ENCODE measurements at places on chromosomes 12 and 14. TPM values are rescaled to one million over a fixed set of nuclear protein-coding genes. Genes with fewer than 3 reads are reported as not detected.

DNA sequence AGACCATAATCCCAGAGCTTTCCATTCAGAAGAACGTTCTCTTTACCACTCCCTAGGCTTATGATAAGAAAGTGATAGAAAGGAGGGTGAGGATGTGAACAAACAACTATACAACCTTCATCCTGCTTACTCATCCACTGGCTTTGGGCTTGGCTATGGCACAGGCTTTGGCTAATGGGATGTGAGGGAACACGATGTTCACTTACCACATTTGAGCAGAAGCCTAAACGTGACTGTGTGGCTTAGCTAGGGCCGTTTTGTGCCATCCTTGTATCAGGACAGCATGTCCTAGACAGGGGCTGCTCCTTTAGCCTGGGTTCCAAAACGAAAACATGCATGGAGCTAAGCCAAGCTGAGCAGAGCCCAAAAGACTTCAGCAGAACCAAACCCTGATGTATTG is 118.6 kb upstream of the CCDC175 start:
- no peak for DNase-seq

DNA sequence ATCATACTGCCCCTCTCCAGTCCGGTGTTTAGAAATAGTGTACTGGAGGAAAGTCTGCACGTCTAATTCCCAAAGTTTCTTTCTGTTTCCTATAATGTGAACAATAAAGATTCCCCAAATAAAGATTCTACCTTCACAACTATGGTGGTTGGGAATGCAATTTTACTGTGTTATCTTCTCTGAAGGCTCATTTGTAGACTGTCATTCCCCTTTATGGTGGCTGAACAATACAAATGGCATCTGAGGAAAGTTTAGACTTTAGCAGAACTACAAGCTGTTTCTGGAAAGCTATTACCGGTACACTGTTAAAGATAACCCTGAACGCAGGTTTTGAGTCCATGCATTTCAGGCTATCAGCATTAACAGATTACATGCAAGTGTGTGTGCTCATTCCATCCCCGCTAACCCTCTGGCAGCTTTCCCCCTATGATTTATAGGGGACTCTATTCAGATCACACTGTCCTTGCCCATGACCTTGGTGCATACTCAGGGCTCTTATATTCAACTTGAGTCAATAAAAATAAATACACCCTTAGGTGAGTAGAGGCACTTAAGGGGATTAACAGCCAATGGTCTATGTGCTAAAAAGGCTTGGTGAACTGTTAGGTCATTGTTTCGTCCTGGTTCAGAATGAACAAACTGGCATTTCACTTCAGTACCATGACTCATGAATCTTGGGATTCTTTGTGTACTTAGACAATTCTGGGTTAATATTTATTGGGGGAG is 60.7 kb upstream of the PYGL start:
- no peak for DNase-seq

GRCh38 chr12:117143008-117143532 is 43.9 kb upstream of the TESC start:
- peak; percentile 72 for DNase-seq

DNA sequence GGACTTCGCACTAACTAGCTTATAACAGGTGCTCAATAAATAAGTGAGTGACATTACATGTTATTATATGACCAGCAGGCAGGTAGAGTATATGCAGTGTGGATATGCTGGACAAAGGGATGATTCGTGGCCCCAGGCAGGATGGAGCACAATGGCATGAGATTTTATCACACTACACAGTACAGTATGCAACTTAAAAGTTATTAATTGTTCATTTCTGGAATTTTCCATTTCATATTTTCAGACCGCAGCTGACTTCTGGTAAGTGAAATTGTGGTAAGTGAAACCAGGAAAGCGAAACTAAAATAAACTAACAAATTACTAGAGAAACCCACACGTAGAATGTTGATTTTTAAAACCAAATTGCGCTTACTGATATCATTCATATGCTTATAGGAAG is 3.3 kb downstream of the PARP11 start:
- no peak for DNase-seq

DNA sequence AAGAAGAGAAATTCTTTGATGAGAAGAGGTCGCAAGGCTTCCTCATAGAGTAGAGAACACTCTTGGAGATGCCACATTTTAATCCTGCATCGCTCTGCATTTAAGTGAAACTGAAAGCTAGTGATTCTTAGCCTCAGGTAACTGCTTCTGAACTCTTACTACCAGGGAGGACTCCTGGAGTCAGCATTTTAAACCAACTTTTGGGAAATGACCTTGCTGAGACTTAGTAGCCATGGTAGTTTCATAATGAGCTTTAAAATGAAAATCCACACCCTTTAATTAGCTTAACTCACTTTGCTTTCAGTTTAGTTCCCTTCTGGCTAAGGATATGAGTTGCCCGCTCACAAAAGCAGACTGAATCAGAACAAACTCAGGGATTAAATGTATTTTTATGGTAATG is 80.3 kb downstream of the SYNE2 start:
- DNase-seq = no peak

DNA sequence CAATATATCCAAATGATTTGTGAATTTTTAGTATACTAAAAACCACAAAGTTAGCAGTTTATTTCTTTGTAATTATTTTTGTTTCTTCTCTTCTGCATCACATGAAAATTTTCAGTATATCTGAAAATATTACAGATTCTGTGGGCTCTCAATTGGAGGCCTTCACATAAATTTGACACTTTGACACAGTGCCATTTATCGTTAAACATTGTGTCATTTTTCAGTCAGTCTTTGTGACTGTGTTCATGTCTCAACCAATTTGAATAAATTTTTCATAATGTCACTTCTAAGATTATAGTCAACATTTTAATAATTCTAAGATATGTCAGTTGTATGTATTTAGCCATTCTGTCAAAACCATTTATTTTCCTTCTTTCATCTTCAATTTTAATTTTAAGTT is 1303.0 kb downstream of the LRFN5 start:
- DNase-seq = no peak

DNA sequence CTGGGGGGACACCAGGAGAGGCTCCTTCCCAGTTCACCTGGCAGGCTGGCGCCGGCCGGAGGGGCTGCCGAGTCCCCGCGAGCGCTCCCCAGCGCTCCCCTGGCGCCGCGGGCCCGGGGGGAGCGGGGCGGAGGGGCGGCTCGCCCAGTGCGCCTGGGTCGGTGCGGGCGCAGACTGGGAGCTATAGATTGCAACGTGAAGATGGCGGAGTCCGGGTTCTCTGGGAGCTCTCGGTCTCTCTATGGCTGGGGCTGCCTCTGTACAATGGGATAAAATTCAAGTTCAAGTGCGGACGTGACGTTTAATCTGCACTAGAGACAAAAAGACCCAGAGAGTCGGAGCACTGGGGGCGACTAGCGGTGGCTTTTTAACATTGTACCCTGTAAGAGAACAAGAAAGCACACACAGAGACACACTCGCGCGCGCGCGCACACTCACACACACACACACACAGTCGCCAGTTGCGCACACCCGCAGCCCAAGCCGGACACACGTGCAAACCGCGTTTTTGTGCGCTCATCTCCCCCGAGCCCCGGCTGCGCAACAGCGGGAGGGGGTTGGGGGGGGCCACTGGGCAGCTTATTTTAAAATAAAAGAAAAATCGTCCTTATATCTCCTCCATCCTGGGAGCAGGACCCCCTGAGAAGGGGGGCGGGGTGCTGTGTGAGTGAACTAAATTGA is at the start of gene BCL11B:
TSS of gene BCL11B (minus strand) at position 247 of the 681 bp plus-strand sequence. CDS start 979 bp downstream, outside the sequence.
- peak; percentile 96 for DNase-seq

- DNase-seq = peak; percentile 29
Measured at GRCh38 chr14:96863327-96863985, 66.3 kb downstream of the VRK1 start.

GRCh38 chr14:51776102-51776894 is 84.1 kb upstream of the GNG2 start:
- peak; percentile 60 for DNase-seq

DNA sequence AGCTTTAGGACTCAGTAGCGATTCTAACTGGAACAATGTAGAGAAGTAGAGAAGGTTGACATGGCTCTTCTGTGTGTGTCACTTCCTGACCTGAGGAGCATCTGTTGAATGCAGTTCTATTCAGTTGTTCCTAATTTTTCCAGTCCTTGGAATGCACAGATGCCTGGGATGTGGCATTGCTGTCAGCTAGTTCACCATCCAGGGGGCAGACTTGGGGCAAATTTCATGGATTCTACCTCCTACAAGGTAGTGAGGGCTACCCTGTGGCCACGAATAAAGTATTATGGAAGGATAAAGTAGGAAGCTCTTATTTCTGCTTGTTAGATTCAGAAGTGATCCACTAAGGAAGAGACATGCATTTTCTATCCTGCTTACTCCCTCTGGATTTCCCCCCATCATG is 74.4 kb upstream of the GPATCH2L start:
- DNase-seq = no peak

DNA sequence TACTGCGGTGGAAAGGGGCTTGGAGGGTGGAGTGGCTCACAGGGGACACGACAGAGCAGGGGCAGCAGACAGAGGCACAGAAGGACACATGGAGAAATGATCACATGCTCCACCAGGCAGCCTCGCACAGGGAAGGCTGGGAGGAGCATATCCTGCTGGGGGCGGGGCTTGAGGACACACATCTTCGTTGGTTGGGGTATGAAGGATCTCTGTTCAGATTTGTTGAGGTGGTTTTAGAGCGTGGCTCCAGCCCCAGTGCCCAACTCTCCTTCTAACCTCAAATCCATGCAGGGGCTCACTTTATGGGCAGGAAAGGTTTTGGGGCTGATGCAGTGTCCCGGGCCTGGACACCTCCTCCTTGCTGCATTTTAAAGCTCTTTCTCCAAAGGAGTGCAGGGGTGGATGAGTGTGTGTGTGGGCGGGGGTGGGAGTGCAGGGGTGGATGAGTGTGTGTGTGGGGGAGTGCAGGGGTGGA is 733 bp upstream of the P3H3 start:
- DNase-seq = peak; percentile 95

DNA sequence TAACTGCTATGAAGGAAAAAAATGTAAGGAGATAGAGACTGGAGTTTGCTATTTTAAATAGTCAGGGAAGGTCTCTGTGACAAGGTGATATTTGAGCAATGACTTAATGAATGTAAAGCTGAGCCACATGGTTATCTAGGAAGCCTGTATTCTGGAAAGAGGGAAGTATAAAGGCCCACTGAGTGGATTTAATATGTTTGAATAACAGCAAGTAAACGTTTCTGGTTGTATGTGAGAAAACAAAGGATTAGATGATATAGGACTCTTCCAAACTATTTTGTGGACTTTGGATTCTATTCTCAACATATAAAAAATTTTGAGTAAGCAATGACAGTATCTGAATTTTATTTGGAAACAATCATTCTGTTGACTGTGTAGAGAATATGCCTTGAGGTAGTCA is 5.2 kb downstream of the LRRIQ1 start:
- DNase-seq = no peak

Gene PTHLH
- polyA plus RNA-seq = not detected

Gene SINHCAF
- polyA plus RNA-seq = 33.1 TPM

Gene BHLHE41
- polyA plus RNA-seq = 2.2 TPM

Gene CLECL1
- polyA plus RNA-seq = not detected
